ENCODE measurements at places on chromosomes 11 and 22.

GRCh38 chr11:115660030-115660805, 156.0 kb upstream of the CADM1 start:
- DNase-seq, result no peak

GRCh38 chr11:126414615-126415014, 59.1 kb downstream of the ST3GAL4 start:
- no peak for DNase-seq

DNA sequence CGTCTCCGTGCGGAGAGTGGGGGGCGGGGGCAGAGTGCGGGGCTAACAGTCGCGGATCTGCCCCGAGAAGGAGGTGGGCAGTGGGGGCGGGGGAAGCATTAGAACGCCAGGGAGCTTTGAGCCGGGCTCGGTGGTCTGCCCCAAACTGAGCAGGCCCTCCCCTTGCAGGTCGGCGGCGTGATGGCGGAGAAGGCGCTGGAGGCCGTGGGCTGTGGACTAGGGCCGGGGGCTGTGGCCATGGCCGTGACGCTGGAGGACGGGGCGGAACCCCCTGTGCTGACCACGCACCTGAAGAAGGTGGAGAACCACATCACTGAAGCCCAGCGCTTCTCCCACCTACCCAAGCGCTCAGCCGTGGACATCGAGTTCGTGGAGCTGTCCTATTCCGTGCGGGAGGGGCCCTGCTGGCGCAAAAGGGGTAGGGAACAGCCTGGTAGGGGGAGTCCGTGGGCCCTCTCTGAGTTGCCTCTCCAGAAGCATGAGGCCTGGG, 979 bp downstream of the ABCG4 start:
- no peak for DNase-seq

GRCh38 chr11:12792590-12792989, 118.4 kb downstream of the TEAD1 start:
- DNase-seq, result no peak

- DNase-seq, result no peak
Measured at GRCh38 chr11:34161812-34162492, 56.5 kb downstream of the NAT10 start.

DNA sequence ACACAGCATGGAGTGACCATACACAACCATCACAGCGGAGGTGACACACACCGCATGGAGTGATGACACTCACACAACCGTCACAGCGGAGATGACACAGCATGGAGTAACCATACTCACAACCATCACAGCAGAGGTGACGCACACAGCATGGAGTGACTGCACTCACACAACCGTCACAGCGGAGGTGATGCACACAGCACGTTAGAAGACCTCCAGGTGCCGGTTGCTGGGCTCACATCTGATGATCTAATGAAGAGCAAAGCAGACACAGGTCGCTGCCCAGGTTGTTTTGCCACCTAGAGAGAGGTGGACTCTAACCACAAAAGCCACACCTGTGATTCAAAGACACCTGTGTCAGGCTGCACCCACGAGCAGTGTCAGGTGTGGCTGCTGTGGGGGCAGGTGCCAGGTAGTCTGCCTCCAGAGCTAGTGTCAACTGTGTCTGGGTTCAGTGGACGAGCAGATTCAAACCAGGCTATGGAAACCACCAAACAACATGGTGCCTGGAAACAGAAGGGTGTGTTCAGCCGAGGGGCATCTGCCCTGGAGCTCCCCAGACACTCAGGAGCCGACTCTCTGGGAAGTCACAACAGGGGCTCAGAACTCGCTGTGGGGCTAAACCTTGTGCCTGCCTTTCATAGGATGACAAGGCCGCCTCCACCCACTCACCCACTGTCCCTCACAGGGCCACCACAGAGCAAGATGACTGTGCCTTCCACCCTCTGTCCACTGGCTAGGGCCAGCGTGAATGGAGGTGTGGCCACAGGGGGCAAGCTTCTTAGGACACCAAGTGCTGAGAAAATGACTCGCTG, 608.2 kb downstream of the TBC1D22A start:
- DNase-seq, result no peak

- DNase-seq, result no peak
Measured at GRCh38 chr11:45726493-45727054, 61.2 kb upstream of the CHST1 start.

GRCh38 chr11:35879361-35879760, 64.5 kb upstream of the LDLRAD3 start:
- DNase-seq, result no peak

- no peak for DNase-seq
Measured at GRCh38 chr22:20469110-20469868, 26.3 kb downstream of the KLHL22 start.

- peak; percentile 71 for DNase-seq
Measured at GRCh38 chr11:2420502-2421225, 20.1 kb downstream of the TSSC4 start.

DNA sequence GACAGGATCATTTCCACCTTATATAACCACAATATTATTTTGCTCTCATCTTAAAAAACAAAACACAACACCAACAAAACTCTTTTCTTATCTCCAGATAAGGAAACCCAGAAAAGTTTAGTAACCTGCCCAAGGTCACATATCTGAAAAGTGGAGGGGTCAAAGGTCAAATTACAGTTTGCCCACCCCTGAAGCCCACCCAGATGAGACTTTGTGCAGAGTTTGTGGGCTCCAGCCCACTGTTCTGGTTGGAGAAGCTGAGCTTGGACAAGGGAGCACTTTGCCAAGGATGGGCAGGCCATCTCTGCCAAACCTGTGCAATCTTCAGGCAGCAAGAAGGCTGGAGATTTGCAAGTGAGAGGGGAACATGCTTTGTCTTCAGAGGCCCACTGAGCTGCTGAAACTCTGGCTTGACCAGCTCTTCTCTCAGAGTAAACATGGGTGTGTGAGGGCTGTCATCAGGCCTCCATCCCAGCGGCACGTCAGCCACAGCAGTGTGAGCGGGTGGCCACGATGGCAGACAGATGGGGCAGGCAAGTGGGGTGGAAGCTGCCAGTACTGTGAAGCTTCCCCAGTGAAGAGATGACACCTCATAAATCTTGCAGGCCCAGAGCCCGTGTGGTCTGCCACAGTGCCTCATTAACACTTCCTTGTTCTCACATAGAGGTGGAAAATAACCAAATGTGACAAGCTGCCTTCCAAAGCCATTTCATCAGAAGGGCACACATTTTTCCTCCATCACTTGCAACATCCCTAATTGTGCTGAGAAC, 111.8 kb downstream of the CCDC81 start:
- DNase-seq, result peak; percentile 32

- DNase-seq, result no peak
Measured at GRCh38 chr11:5258543-5259262, 4.1 kb upstream of the HBG2 start.

DNA sequence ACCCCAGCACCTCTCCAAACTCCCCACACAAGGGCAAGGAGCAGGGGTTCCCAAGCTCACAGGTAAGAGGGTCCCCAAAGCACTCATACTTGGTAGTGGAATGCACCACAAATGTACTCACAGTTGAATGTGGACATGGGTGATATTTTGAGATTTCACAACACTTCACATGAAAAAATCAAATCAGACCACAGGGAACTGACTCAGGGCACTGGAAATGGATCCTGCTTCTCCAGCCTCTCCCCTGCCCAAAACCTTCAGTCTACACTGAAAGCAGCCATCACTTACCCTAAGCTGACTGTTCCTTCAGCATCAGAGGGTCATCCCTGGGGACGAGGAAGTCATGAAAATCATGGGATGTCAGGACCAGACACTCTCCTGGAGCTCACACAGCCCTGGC, 40.2 kb downstream of the SCGB1A1 start:
- no peak for DNase-seq
